ENCODE measurements at places on chromosomes 4 and X.

DNA sequence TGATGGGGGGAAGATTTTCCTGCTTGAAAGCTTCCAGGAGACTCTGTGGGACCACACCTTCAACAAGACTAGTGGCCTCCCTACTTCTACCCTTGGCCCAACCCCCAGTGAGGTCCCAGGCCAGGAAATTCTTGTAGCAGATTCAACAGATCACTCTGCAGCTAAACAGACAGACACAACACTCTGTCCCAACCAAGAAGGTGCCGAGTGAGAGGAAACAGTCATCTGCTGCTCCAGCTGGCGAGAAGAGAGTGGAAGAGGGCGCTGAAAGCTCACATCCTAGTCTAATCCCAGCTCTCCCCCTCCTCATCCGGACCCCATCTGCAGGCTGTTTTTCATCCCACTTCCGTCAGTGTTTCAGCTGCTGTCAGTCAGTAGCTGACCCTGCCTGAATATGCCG, 63.4 kb downstream of the CHRDL1 start:
- no peak for DNase-seq

- peak; percentile 42 for DNase-seq
Observed at GRCh38 chr4:145734031-145734430, 54.1 kb downstream of the C4orf51 start.

- no peak for DNase-seq
Observed at GRCh38 chr4:141977433-141977832, 341.1 kb downstream of the IL15 start.

DNA sequence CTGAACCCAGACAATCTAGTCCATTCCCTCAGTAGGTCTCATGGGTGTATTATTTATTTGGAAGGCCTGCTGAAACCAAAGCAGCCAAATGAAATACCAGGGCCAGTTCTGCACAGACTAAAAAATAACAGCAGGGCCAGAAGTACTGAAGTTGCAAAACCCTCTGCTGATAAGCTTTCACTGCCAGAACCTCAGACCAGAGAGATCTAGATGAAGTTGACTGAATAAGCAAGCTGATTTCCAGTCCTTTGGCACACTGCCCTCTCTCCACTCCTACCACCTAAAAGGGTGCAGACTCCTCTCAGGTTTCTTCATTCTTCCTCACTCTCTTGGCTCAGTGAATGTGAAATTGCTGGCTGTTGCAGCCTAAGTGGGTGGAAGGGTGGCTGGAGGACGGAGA, 276.7 kb upstream of the KLF3 start:
- no peak for DNase-seq

DNA sequence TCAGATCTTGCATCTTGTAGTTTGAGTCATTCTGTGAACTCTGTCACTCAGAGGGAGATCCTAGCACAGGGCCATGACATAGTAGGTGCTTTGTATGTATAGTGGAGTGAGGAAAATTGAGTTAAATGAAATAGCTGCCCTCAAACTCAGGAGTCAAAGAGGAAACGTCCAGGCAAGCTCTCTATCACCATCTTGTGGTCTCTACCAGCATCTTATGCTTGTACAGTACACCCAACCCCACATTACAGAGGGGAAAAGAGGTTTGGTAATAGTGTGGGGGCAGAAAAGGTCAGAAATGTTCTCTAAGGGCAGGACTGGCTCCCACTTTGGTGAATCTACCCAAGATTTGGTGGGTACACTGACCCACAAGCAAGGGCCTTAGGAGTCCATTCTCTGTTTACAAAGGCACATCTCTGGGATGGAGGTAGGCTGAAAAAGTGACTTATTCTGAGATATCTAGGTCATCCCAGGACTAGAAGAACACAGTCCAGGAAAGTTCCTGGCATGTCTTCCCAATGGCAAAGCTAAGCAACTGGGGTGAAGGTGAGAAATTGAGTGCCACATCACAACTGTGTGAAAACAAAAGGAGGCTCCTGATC, 131.8 kb downstream of the OR13H1 start:
- peak; percentile 32 for DNase-seq

DNA sequence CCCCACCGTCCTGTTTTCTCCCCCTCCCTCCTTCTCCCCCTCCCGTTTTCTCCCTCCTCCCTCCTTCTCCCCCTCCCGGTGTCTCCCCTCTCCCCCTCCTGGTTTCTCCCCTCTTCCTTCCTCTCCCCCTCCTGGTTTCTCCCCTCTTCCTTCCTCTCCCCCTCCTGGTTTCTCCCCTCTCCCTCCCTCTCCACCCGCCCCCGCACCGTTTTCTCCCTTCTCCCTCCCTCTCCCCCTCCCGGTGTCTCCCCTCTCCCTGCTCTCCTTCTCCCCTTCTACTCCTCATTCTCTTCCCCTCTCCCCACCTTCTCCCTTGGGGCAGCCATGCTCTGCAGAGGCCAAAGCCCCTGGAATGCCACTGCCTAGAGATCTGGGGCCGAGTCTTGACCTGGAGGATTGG, 12.2 kb downstream of the SH3TC1 start:
- DNase-seq: no peak

DNA sequence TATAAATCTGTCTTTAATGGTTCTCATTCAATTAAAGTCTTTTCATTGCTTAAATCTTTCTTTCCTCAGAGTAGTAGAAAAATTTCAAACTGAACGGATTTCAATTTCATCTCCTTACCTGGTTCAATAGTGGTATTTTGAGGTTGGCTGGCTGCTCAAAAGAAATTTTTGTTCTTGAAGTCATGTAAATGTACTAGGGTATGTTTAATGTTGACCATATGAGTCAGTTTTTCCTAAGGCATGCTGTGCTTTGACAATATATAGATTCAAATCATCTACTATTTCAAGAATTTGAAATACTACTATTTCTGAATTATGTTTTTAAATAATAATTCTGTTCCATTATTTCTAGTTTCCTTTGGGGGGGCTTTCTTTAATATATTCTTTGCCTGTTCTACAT, 105.5 kb downstream of the PACRGL start:
- DNase-seq: no peak

- DNase-seq: no peak
Observed at GRCh38 chr4:98996765-98997068, 1.2 kb downstream of the METAP1 start.

DNA sequence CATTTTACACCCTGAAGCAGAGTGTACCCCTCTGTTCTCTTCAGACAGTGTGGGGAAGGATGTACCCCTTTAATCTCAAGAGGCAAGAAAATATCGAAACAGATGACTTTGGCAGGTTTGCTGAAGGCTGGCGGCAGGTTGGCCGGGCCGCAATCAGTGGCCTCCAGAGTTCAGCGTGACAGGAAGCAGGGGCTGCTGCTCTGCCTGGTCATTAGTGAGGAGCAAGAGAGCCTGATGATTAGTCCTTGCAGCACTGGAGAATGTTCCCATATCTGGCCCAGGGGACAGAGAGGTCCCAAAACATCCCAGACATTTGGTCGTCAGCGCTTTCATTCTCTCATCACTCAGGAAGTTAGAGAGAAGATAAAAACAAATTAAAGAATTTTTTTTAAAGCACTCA, 352.8 kb downstream of the SPRY1 start:
- no peak for DNase-seq

All from ELR (cell line).